GM12892 (cell line): ENCODE measurements at places on chromosomes 13 and 19.
A peak's percentile ranks its signal among the peaks of the same experiment; 100 is the strongest.

GRCh38 chr19:8004723-8005513 is 523 bp downstream of the ELAVL1 start:
- no peak for DNase-seq

GRCh38 chr19:50551034-50551714 is 17.1 kb downstream of the LRRC4B start:
- no peak for DNase-seq

GRCh38 chr19:46859637-46860124 is 1.1 kb upstream of the ARHGAP35 start:
- no peak for DNase-seq

DNA sequence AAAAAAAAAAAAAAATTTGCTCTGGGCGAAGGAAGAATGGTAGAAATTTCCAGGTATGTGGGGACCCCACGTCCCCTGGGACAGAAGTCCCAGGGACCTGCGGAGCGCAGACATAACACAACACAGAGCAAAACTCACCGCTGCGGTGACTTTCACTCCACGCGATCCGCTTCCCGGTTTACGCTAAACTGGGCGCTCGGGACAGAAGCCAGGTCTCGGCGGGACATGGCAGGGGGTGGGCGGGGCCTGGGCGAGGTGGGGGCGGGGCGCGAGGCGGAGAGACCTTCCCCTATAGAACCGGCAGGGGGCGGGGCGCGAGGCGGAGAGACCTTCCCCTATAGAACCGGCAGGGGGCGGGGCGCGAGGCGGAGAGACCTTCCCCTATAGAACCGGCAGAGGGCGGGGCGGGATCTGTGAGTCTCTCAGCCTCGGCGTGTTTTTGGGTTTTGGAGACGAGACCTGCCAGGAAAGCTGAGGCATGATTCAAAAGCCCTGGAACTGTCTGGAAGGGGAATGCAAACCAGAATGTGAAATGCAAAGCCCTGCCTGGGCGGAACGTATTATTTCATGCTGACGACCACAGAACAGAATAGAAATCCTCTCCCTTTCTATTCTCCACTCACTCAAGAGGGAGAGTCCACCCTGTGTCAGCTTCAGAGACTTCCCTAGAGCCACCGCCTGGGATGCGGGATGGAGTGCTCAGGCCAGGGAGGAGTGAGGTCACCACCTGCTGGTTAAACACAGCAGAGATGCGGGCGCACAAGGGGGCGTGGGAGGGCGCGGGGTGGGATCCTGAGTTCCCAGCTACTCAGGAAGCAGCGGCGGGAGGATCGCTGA is 20.2 kb upstream of the ERVV-1 start:
- DNase-seq = peak; percentile 38

DNA sequence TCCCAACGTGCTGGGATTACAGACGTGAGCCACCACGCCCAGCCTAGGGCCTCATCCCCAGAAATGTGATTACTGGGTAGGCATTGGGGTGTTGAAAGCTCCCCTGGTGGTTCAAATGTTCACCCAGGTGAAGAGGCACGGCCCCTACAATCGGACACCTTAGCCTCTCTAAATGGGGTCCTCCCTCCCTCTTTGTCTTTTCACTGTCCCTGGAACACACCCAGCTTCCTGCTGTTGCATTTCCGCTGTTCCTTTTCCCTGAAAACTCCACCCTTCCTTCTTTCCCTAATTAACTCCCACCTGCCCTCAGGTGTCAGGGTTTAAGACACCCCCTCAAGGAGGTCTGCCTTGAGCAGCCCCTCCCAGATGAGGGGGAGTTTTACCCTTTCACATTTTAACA is 3.6 kb upstream of the PRODH2 start:
- no peak for DNase-seq

DNA sequence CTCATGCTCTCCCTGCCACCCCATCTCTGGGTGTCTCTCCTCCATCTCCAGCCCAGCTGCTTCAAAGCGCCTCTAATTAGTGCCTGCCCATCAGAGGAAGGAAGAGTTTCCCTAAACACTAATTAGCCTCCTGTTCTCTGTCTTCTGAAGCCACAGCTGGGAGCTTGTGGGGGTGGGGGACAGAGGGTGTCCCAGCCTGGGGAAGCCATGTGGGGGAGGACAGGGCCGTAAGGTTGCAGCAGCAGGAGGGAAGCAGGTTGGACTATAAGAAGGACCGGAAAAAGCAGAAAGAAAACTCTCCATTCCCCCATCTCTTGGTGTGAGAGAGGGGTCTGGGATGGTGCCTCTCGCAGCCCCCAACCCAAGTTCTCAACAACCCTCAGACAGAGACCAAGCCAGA is 26.2 kb downstream of the SLC8A2 start:
- DNase-seq = no peak

GRCh38 chr19:30605333-30605732 is 233.1 kb downstream of the ZNF536 start:
- DNase-seq = no peak

- no peak for DNase-seq
Observed at GRCh38 chr13:24050292-24050711, 110.2 kb upstream of the SPATA13 start.

DNA sequence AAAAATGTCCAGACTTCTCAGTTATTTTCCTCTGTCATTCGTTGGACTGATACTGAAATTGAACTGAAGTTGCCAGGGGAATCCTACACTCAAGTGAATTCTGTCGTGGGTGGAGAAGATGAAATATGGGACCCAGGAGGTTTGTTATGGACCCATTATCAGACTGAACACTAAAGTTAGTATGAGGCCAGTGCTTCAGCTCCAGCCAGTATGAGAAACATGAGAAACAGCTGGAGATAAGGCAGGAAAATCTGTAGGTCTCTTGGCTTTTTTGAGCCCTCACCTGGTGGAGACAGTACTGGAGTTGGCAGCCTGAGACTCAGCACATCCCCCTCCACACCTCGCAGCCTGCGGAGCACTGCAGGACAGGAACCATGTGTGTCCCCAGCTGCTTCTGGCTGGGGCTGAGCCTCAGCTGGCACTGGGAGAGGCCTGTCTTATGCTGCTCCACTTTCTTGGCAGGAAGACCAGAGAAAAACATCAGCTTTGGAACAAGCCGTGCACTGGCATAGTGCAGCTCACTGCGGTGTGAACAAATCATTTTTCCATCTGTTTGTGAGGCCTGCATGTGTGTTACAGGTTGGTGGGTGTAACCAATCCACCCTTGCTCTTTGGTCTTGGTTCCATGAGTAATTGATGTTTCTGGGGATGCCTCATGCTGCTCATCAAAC is 641.0 kb downstream of the FGF9 start:
- DNase-seq = no peak

DNA sequence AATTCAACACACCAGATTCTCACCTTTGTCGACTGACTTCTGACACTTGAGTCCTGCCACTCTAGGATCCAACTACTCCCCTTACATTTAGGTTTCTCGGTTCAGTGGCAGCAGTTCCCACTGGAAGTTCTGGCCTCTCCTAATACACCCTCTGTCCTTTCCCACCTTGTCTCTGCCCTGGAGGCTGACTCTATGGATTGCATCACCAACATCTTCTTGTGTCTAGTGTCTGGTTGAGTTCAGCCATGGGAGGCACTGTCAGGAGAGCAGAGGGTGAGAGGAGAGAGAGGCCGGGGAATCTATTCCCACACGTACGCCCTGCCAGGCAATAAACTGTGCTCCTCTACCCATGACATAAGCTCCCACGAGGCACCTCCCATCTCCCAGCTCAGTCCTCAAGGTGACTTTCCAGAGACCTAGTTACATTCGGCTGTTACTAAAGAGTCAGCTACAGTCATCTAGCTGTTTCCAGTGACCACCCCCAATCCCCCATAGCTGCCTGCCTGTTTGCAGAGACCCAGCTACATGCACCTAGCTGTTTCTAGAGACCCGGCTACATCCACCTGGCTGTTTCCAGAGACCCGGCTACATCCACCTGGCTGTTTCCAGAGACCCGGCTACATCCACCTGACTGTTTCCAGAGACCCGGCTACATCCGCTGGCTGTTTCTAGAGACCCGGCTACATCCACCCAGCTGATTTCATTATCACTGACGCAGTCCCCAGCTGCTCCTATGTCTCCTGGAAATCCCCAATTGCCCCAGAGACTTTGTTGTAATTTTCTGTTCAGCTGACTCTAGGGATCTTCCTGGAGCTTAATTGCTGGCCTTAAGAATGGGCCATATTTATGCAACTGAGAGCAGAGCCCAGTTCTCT is 8.1 kb upstream of the LILRB4 start:
- DNase-seq = no peak

DNA sequence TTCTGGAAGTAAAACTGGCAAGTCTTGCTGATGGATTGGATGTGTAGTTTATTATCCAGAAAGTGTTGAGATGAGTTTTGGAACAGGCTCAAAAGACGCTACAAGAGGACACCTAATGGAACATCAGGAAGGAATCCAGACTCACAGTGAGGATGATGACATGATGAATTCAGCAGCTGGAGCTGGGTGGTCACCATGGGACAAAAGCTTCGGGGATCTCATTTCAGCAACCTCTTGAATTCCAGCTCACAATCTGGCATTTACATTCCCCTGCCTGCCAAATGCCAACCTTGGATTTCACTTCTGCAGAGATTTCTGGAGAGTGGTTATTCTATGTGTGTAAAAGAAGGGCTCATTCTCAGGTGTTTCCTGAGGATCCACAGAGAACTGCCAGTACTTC is 288.0 kb upstream of the TMTC4 start:
- no peak for DNase-seq

GRCh38 chr13:51881296-51881695 is 19.5 kb downstream of the CCDC70 start:
- no peak for DNase-seq

- no peak for DNase-seq
Observed at GRCh38 chr19:6464070-6464873, at the start of gene CRB3. Gene CRB3, plus strand, starts transcription at chr19:6464271. Its CDS starts 431 bp downstream, at chr19:6464702.

GRCh38 chr19:670609-671075 is 5.5 kb upstream of the FSTL3 start:
- DNase-seq = no peak

DNA sequence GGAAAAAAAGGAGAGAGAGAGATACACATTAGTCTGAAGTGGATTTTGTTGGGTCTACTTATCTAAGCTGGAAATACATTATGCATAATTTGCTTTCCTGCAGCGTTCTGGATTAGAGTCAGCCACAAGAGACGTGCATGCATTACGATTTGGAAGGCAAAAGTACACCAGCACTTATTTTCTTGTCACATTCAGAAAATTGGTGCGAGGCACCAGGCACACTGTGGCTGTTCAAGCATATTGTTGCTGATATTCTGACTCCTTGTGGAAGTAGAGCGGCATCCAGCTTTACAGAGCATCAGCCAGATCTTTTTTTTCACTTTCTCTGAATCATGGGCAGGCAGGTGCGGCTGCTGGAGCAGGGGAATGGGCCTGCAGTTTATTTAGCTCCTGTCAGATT is 905.6 kb upstream of the SPRY2 start:
- DNase-seq = no peak

DNA sequence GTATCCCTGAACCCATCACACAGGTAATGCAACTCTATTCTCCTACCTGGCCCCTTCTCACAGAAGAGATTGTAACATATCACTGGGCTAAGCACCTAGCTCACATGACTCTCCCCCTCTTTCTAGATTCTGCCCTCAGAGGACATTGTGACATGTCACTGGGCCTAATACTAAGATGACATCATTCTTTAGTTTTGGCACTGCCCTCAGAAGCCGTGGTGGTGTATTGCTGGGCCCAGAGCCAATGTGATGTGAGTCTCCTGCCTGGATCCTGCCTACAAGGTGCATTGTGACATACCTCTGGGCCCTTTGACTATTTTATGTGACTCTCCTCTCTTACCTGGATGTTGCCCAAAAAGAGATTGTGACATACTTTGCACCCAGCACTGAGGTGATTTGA is 21.4 kb upstream of the ZNF730 start:
- DNase-seq = no peak

- no peak for DNase-seq
Observed at GRCh38 chr13:40344270-40345148, 321.9 kb downstream of the FOXO1 start.

- no peak for DNase-seq
Observed at GRCh38 chr13:99178636-99179035, 22.0 kb upstream of the UBAC2 start.

GRCh38 chr13:110412132-110412914 is 105.2 kb downstream of the COL4A2 start:
- peak; percentile 62 for DNase-seq

GRCh38 chr13:29165840-29166239 is 345.7 kb downstream of the MTUS2 start:
- no peak for DNase-seq

GRCh38 chr19:37932985-37933936 is 26.3 kb downstream of the SIPA1L3 start:
- no peak for DNase-seq

GRCh38 chr19:39082745-39083598 is 1.2 kb upstream of the ACP7 start:
- DNase-seq = no peak

DNA sequence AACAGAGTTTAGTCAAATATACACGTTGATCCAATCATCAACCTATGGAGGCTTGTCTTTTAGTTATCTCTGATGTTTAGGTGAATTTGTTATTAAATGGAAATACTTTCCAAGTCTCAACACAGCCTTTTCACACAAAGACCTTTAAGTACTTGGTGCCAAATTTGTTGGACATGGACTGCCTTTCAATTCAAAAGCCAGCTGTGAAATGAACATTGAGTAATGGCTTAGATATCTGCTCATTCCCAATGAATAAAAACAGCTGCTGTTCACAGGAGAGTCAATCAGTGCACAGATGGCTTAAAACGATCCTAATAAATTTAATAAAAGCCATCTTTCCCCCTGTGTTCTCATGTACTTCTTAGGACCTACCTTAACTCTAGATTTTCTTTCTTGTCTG is 19.9 kb upstream of the DHRS12 start:
- no peak for DNase-seq

- no peak for DNase-seq
Observed at GRCh38 chr13:85408415-85408814, 390.8 kb downstream of the SLITRK6 start.

DNA sequence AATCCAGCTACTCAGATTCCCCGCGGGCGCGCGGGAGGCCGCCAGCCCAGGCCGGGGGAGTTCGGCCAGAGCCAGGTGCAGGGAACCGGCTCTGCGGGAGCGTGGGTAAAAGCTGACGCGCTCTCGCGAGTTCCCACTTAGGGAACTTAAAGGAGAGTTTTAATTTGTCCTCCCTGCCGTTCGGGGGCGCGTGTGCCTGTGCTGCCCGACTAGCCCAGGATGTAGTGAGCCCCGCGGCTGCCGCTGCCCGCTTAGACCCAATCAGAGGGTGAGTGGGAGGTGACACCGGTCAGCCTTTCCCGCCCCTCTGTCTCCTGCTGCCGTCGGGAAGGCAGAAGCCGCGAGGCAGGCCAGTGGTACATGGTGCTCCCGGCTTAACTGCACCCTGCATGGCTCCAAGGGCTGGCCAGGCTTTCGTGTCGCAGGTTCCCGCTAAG is 36.0 kb upstream of the NEK3 start:
- DNase-seq = peak; percentile 48

GRCh38 chr13:42333613-42334328 is 61.8 kb downstream of the AKAP11 start:
- no peak for DNase-seq
